Osteoblast (primary cell): ENCODE measurements at places on chromosomes 13 and 19. TPM values are rescaled to one million over a fixed set of nuclear protein-coding genes. Genes with fewer than 3 reads are reported as not detected.

- DNase-seq, result peak; percentile 66
Measured at GRCh38 chr13:72983085-72983768, 75.6 kb upstream of the KLF5 start.

DNA sequence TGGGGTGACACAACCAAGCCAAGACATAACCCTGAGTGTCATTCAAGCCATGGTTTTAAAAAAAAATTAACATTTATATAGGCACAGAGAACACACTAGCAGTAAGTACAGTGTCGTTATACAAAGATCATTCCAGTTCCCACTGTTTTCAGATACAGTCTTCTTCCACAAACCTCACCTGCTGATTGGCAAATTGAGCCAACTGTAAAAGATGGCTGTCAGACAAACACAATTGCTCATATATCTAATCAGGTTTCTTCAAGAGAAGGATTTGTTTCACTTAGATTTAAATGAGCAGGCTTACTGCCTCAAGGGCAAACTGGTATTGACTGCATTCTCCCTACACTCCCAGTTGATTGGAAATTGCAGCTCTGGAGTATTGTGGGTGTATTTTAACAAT is 308.9 kb downstream of the RBM26 start:
- DNase-seq, result no peak

- no peak for DNase-seq
Measured at GRCh38 chr19:55451163-55451964, 8.3 kb upstream of the SHISA7 start.

GRCh38 chr19:2076526-2076944 is 19.6 kb downstream of the MOB3A start:
- DNase-seq, result peak; percentile 47

GRCh38 chr13:19888799-19889198 is 25.4 kb upstream of the ZMYM5 start:
- DNase-seq, result peak; percentile 29

The EDDM13 gene
- not detected in 2 replicates for total RNA-seq

The B9D2 gene
- total RNA-seq, result 5.6 and 6.5 TPM in 2 replicates

The ZNF728 gene
- under 0.01 TPM in 2 replicates for total RNA-seq

The SULT2A1 gene
- not detected in 2 replicates for total RNA-seq

The ZNF554 gene
- total RNA-seq, result 5.6 and 5.8 TPM in 2 replicates

- no peak for DNase-seq
Measured at GRCh38 chr13:109090796-109091195, 461.4 kb downstream of the MYO16 start.

GRCh38 chr13:30804474-30804873 is 69.1 kb downstream of the ALOX5AP start:
- DNase-seq, result no peak

The SHC2 gene
- 0.36 and 1.5 TPM in 2 replicates for total RNA-seq

DNA sequence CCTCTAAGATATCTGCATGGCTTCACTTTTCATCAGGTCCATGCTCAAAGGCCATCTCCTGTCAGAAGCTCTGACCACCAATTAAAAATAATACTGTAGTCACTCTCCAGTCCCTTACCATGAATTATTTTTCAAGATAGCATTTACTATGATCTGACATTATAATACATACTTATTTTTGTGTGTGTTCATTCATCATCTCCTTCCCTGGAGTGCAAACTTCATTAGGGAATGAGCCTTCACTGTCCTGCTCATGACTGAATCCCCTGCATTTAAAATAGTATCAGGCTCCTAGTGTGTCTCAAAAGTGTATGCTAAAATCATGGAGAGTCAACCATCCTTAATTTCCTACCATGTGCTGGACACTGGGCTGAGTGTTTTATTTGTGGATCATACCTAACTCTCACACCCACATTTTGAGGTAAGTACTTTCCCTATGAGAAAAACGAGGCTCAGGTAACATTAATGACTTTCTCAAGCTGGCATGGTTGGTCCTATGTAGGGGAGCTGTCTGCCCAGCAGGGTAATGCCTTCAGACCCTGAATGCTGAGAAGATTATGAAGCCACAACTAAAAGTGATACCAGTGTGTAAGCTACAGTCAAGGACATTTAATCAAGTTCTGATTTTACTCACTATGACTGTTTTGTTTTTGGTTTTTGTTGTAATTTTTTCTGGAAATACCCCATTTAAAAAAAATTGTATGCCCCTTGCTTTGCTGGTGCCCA is 16.3 kb downstream of the PLA2G4C start:
- DNase-seq, result no peak

The LGALS4 gene
- not detected in 2 replicates for total RNA-seq

GRCh38 chr19:1273263-1274041 is 1.9 kb upstream of the FAM174C start:
- no peak for DNase-seq

DNA sequence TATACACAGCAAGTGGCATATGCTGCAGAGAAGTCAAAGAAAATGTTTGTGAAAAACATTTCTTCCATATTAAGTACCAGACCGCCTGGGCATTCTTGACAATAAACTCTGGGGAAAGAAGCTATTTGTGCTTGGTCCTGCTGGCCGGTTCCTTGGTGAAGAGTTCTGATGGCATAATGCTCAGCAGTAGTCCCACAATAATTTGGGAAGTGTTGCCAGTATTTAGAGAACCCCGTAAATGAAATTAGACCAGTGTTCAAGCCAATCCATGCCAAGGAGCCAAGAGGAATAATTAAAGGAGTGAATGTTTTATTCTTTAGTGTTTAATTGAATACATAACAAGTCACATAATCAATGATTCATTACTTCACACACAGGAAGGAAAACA is 6.3 kb downstream of the KCTD12 start:
- no peak for DNase-seq

The CYP2A13 gene
- not detected in 2 replicates for total RNA-seq
